ENCODE measurements at places on chromosomes 1 and 21.

GRCh38 chr1:93659822-93660503 is 21.7 kb downstream of the BCAR3 start:
- DNase-seq = no peak

GRCh38 chr1:37448185-37448584 is 26.2 kb upstream of the ZC3H12A start:
- no peak for DNase-seq

DNA sequence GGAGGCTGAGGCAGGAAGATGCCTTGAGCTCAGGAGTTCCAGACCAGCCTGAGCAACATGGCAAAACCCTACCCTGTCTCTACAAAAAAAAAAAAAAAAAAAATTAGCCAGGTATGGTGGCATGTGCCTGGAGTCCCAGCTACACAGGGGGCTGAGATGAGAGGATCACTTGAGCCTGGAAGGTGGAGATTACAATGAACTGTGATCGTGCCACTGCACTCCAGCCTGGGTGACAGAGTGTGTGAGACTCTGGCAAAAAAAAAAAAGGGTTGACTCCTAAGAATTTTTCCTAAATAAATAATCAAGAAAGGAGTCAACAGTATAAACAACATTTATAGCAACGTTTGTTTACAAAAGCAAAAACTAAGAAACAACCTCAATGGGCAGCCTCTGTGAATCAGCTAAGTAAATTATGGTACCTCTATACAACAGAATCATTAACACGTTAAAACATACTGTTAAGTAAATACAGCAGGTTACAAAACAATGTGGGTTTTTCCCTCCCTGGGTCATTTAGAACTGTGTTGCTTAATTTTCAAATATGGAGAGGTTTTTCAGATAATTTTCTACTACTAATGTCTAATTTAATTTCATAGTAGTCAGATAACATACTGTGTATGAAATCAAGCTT is 56.8 kb downstream of the SLC30A10 start:
- no peak for DNase-seq

DNA sequence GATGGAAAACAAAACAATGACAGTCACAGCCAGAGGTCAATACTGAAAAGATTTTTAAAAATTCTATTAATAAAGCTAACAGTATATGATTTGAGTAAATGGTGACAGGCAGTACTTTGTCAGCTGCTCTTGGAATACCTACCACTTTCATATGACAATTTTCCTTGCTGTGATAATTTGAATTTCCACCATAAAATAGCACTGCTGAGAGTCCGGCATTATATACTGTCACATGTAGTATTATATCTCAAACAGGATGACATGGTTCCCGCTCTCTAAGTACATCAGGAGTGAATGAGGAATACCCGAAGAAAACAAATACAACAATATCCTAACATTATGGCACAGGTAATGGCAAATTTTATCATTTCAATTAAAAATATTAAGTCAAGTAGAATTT is 146.8 kb upstream of the TMPRSS15 start:
- DNase-seq = no peak

GRCh38 chr21:34613679-34614627 is 960 bp downstream of the RCAN1 start:
- no peak for DNase-seq

- no peak for DNase-seq
Observed at GRCh38 chr1:67850151-67850551, 16.9 kb upstream of the GNG12 start.

DNA sequence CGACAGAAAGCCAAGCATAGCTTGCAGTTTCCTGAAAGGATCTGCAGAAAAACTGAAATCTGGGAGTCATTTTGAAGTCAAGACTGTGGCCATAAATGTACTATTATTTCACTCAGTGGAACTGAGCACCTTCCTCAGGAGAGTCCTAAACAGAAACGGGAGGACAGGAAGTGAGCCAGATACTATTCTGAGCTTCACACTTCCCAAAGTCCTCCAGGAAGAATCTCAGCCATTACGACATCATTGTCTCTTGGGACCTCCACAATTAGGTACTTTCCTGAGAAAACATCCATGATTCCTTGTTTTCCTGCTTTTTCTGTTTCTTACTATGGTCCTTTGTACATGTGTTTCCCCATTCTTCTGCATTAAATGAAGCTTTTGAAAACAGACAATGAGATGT is 299.2 kb upstream of the USP25 start:
- no peak for DNase-seq

- no peak for DNase-seq
Observed at GRCh38 chr1:89453123-89453972, 71.3 kb upstream of the LRRC8B start.

GRCh38 chr1:53567450-53567849 is 108.3 kb downstream of the DMRTB1 start:
- DNase-seq = no peak

Data from retinal pigment epithelial cell (primary cell).